ENCODE measurements at places on chromosomes 5 and 9.

- no peak for DNase-seq
These were observed 311.5 kb downstream of the COX7C start for GRCh38 chr5:86929123-86929766.

- DNase-seq: no peak
These were observed at the start of gene MAMDC2 for GRCh38 chr9:70043689-70044489. Gene MAMDC2 (plus strand): TSS chr9:70043848. CDS start chr9:70044198, 350 bp downstream.

GRCh38 chr5:174552428-174552827, 172.0 kb upstream of the MSX2 start:
- DNase-seq: no peak

DNA sequence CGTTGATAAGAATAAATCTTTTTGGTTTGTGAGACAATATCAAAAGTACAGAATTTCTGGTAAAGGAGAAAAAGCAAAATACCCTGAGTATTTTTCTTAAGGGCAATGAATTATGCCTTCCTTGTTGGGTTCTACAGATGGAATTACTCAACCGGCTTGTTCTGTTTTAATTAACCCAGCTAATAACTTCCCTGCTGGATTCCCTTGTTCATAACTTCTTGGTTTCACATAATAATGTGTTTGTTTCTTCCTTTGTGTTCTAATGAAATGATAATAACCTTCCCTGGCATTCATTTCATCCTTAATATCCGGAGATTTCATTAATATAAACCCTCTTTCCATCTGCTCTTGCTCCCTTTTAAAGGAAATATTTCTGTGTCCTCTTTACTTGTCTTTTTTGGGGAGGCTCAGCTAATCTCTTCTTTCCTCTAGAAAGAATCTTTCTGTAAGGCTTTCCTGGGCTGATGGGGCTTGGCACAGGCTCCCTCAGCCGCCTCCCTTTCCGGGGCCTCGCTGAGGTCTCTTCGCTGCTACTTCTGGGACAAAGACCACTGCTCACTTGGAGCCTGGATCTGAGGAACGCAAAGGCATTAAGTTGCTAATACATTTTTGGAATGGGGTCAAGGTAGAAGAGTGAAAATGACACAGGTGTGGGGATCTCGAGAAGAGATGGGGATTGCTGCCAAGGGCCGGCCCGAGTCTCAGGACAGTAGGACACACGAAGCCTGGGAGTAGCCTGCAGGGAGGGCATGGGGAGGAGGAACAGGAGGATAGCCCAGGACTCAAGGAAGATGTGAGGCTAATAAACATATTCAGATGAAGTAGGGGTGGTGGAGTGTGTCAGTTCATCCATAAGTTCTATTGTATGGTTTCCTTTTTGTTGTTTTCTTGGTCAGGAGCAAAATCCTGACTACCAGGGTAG, 118.5 kb downstream of the NRG2 start:
- DNase-seq: no peak

Data from CD8-positive, alpha-beta T cell (primary cell).